ENCODE measurements at places on chromosomes 6 and 20.

- DNase-seq = no peak
Observed at GRCh38 chr6:15327271-15327670, 81.4 kb downstream of the JARID2 start.

- no peak for DNase-seq
Observed at GRCh38 chr20:3013771-3014170, 29.7 kb upstream of the GNRH2 start.

GRCh38 chr6:5992551-5993225, 14.0 kb downstream of the NRN1 start:
- no peak for DNase-seq

GRCh38 chr20:22339946-22340345, 244.4 kb downstream of the FOXA2 start:
- no peak for DNase-seq

DNA sequence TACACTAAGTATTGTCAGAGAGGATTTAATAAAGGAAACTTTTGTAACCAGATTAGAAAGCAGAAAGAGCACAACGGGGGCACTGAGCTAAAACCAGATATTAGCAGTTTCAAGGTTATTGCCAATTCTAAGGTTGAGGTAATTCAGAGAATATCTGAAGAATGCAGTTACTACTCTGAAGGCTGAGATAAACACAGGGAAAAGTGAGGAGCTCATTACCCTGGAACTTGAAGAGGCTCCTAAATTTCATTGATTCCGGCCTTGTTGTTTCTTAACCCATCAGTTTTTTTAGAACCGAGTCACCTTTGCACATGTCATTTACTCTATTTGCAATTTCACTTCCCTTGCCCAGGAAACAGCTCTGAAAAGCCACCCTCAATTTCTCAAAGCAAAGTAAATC, 72.4 kb upstream of the BTBD3 start:
- peak; percentile 26 for DNase-seq

DNA sequence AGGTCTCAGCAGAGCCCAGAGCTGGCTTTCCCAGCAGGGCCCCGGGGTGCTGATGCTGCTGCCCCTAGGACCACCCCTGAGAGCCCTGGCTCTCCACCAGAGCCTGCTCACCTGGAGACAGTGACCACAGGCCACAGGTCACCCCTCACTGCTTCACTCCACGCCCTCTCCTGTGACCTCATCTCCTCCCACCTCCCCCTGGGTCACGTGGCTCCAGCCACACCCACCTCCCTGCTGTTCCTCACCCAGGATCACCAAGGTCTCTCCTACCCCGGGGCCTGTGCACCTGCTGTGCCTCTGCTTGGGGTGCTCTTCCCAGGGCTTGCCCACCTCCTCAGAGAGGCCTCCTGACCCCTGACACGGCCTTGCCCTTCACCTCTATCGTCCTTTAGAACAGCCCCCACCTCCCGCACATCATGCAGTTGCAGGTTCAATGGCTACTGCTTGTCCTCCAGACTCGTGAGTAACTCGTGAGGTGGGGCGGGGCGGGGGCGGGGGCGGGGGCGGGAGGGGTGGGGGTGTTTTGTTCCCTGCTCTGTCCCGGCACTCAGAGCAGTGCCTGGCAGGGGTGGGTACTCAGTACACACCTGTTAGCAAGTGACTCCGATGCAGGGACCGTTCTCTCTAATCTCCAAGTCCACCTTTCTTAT, 468.0 kb downstream of the PREX1 start:
- no peak for DNase-seq

DNA sequence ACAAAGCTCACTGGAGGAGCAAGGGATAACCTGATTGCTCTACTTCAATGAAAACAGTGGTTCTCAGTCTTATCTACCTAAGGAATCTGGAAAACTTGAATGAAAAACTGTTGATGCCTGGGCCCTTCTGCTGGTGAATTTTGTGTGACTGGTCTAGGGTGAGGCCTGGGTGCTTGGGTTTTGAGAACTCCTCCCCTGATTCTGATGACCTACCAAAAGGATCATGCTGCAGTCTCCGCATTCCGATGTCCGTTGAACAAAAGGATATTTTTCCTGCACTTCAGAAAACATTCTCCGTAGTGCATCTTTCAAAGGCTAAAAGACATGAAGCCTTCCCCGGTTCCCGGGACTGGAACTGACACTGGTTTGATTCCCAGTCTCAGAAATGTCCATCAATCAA, 157.9 kb downstream of the SYNDIG1 start:
- no peak for DNase-seq

DNA sequence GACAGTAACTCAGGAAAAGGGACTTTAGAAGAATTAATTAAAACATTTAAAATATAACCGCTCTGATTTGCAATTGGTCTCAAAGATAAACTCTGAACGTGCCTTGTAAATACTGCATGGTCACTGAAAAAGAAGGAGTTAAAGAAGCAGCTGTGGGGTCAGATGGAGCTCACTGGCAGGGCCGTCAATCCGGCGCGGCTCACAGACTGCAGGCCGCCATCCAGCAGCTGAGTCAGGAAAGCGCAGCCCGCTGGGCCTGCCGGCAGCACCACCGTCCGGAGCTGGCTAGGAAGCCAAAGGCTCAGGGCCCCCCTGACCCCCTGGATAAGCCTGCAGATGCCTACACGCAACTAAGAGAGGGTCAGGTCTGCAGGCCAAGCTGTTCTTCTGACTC, 54.2 kb upstream of the FRMD1 start:
- DNase-seq = no peak

GRCh38 chr20:32506721-32507120, 78.4 kb downstream of the NOL4L start:
- no peak for DNase-seq

- no peak for DNase-seq
Observed at GRCh38 chr6:11556309-11556708, 18.8 kb downstream of the TMEM170B start.

GRCh38 chr6:111926731-111927302, 53.6 kb upstream of the FYN start:
- DNase-seq = no peak

GRCh38 chr6:125831659-125832058, 40.9 kb downstream of the NCOA7 start:
- DNase-seq = no peak

DNA sequence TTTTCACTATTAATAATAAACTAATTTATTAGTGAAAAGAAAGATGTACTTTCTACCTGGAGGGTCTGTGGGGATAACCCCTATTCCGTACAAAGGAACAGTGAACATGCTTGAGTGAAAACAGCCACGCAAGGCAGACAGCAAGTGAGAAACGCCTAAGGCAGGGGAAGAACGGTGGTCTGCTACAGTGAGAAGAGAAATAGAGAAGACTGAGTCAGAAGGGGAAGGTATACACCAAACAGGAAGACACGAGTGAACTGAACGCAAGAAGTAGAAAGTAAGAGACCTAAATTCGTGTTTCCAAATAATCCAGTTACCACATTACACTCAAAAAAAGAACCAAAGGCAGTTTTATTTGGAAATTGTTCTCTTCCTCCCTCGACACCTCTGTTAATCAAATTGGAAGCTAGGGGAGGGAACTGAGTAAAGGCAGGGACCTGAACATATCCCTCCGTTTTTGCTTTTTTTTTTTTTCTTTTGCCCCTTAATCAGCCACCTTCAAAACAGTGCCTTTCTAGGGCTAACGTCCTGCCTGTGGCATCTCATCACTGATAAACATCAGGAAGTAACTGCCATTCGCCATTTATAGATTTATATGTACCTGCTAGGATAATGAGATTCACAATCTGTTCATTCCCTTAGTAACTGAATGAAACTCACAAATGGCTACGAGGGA, 48.9 kb downstream of the ATXN1 start:
- no peak for DNase-seq

- no peak for DNase-seq
Observed at GRCh38 chr6:5531853-5532375, 270.6 kb downstream of the FARS2 start.

DNA sequence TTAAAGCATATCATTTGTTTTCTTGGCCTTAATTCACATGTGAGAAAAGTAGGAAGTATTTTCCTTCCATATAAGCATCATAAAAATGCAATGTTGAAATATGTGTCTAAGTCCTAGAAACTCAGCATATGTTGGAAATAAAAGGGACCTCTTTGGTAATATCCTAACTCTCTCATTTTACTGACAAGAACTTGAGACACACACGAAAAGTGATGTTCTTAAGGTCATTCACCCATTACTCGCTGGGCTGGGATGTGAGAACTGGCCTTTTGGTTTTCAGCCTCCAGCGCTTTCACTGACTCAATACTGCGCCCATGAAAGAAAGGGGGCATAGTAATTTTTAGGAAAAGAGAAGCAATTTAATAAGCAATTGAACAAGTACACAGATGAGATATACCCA, 153.5 kb upstream of the SCGN start:
- no peak for DNase-seq

DNA sequence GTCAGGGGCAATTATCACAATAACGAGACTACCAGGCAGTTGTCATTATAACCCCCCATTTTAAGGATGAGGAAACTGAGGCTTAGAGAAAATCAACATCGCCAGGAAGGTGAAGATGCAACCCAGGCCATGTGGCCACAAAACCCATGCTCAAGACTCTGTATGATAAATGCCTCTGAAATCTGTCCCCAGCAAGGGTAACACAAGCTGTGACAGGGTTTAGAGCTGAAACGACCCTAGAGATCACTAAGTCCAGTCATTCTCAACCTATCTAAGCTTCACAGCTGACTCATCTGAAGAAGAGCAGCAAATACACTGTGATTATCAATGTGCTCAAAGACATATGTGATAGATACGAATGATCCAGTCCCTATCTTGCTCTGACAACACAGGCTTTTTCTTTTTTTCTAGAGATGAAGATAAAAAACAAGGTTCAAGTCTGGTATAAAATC, 47.0 kb downstream of the ARHGAP18 start:
- DNase-seq = no peak

DNA sequence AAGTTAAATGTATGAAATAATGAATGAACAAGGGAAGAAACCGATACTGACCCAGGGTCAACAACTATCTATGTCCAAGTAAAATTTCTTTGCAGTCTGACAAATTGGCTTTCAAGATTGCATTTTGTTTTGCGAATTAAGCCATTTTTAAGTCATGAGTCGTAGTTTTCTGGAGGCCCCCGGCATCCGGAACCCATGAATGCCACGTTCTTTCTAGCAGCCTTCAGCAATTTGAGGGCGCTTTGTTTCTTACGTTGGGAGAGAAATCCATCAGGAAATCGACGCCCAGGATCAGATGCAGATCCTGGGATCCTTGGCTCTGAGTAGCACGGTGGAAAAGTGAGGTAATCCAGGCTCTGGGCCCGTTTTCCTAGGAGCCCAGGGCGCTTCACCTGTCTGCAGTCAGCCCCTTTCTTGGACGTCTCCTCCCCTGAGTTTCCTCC, 309 bp upstream of the ABRACL start:
- no peak for DNase-seq
